ENCODE measurements at places on chromosomes 7 and 10. TPM values are rescaled to one million over a fixed set of nuclear protein-coding genes. Genes with fewer than 3 reads are reported as not detected.

DNA sequence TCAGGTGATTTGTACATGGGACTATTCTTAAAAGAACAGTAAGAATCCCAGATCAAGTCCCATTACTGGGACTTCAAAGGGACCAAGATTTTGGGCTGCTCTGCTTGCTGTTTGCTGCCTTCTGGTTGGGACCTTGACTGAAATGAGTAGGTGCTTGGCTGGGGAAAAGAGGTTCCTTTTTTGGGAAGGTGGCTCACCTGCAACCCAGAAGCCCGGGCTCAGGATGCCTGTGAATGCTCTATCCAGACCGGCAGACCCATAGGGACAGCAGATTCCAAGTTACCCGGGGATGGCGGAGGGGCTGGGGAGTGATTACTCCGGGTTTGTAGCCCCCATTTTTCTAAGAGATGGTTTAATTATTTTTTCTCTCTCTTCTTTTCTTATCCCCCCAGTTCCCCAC is 104.0 kb downstream of the CPXM2 start:
- DNase-seq = no peak

GRCh38 chr7:98303906-98304305 is 22.4 kb downstream of the BRI3 start:
- no peak for DNase-seq

The COL13A1 gene
- polyA plus RNA-seq = 0.19 TPM

The PRR15 gene
- polyA plus RNA-seq = 0.02 TPM

DNA sequence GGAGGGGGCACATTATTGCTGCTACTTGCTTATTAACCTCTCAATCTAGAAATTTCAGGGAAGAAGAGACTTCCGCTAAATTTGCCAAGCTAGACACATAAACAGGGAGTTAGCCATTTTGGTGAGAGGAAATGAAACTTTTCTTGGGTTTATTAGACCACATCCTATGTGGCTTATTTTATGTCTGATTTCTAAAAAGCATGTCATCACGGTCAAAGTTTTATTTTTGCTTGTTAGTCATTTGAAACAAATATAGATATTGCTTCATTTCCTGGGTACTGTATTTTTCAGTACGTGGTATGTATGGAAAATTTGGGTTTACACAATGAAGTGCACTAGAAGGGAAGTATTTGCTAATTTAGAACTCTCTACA is 144.1 kb downstream of the TCF7L2 start:
- DNase-seq = no peak

- no peak for DNase-seq
These were observed 203.5 kb downstream of the RNLS start for GRCh38 chr10:88379575-88379974.

GRCh38 chr7:75866489-75867389 is 12.1 kb upstream of the RHBDD2 start:
- peak; percentile 50 for DNase-seq

GRCh38 chr7:142523821-142524460 is 225.3 kb upstream of the PRSS1 start:
- no peak for DNase-seq

The TCAF2 gene
- polyA plus RNA-seq = 3.3 TPM

The ELMO1 gene
- 6.7 TPM for polyA plus RNA-seq

- no peak for DNase-seq
These were observed 104.7 kb upstream of the PCGF5 start for GRCh38 chr10:91115618-91116390.

The CALU gene
- polyA plus RNA-seq = 37.1 TPM

DNA sequence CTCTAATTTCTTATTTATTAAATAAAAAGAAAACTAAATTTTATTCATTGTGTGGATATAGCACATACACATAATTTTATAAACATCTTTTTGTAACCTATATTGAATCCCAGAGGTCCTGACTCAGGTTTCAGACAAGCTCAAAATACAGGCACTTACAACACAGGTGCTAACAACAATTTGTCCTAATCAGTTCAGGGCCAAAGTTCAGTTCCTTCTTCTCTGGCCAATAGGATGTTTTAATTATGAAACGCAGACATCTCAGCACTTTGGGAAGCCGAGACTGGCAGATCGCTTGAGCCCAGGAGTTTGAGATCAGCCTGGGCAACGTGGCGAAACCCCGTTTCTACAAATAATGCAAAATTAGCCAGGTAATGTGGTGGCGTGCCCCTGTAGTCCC is 15.0 kb downstream of the RPA3 start:
- no peak for DNase-seq

The NEURL1 gene
- 1.3 TPM for polyA plus RNA-seq

The WEE2 gene
- polyA plus RNA-seq = not detected

- DNase-seq = no peak
These were observed 23.1 kb upstream of the JAZF1 start for GRCh38 chr7:28203508-28204240.

- no peak for DNase-seq
These were observed 264.7 kb upstream of the YAE1 start for GRCh38 chr7:39301543-39301942.

The ASAH2 gene
- 1.0 TPM for polyA plus RNA-seq

DNA sequence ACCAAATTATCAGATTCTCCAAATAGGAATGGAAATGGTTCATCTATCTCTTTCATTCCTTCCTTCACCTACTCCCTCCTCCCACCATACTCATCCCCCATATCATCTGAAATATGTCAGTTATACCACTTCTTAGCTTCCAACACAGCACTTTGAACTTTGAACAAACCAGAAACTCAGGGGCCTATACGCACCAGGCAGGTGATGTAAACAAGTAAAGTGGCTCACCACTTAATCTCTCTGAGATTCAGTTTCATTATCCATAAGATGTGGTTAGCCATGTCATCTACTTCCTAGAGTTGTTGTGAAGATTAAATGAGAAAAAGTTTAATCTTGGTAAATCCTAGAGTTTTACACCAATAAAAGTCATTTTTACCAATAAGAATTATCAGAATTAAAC is 65.9 kb upstream of the LRRN3 start:
- DNase-seq = no peak

The DYDC2 gene
- polyA plus RNA-seq = 0.14 TPM

The STEAP4 gene
- 16.9 TPM for polyA plus RNA-seq

GRCh38 chr7:150420242-150420641 is 30.2 kb upstream of the GIMAP8 start:
- no peak for DNase-seq

Data from liver (tissue), 10 donors.